ENCODE measurements at places on chromosomes 1 and 21.

- no peak for DNase-seq
Measured at GRCh38 chr1:44250068-44250781, 37.0 kb downstream of the DMAP1 start.

DNA sequence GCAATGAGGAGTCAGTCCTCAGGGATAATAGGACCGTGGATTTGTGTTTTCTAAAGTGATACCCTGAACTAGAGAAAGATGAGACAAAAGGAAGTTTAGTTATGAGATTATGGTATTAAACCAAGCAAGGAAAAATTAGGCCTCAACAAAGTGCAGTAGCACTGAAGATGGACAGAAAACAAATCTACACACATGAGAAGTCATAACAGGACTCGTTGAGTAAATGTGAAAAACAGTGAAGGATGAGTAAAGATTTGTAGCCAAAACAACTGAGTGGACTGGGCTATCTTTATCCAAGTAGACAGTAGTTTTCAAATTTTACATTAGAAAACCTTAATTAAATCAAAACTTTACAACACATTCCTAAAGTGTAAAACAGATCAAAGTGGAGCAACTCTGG is 15.0 kb downstream of the EPRS1 start:
- DNase-seq: no peak

GRCh38 chr1:32361674-32362473 is 411 bp downstream of the FAM229A start:
- peak; percentile 16 for DNase-seq

- no peak for DNase-seq
Measured at GRCh38 chr1:18644973-18645746, 14.5 kb downstream of the PAX7 start.

- peak; percentile 70 for DNase-seq
Measured at GRCh38 chr1:15684042-15684461, at the start of gene PLEKHM2. Gene PLEKHM2, plus strand, starts transcription at chr1:15684320. Its CDS starts 239 bp downstream, at chr1:15684559.

DNA sequence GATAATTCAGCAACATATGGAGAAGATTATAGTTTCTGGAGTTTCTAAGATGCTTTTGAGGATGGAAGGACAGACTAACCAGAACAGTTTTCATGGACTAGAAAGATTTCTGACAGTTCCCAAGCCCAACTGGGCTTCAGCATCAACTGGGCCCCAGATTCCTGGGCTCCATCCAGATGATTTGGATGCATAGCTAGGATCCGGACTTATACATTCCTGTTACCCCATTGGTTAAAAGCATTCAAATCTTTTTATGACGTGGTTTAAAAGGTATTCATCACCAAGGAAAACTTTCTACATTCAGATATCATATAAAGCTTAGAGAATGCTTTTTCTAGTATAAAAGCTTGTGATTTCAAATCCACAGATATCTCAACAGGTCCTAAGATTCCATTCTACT is 29.7 kb downstream of the TSHB start:
- DNase-seq: no peak

DNA sequence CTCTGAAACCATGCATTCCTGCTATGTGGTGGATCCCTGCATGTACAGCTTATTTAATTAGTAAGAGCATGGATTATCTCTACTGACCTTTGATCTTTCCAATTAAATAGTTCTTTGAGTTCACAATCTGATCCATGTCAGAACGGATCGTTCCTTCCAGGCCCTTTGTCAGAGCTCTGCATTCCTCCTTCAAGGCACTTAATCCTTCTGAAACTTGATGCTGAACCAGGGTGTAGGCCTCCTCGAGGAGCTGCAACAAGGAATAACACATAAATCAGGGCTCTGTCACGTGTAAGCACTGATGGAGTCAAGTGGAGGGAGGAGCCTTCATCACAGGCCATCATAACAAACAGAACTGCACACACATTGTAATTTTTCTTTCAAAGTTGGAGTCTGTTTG is 68.4 kb upstream of the EDEM3 start:
- DNase-seq: no peak

DNA sequence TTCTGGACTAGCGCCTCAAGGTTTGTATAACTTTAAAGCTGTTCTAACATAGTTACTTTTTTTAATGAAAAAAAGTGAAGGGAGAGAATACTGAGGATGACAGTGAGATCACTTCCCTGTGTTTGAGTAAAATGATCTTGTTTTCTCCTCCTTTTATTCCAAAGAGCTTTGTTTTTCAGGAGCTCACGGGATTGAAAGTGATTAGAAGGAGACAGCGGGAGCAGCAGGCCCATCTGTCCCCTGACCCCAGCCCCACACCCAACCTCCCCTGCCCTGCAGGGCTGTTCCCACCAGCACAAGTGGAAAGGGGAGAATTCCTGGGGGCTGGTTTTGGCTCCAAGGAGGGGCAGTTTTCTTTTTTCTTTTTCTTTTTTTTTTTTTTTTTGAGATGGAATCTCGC is 2.1 kb upstream of the DNMT3L start:
- DNase-seq: no peak

GRCh38 chr21:16309250-16309971 is 579.6 kb downstream of the USP25 start:
- DNase-seq: no peak

DNA sequence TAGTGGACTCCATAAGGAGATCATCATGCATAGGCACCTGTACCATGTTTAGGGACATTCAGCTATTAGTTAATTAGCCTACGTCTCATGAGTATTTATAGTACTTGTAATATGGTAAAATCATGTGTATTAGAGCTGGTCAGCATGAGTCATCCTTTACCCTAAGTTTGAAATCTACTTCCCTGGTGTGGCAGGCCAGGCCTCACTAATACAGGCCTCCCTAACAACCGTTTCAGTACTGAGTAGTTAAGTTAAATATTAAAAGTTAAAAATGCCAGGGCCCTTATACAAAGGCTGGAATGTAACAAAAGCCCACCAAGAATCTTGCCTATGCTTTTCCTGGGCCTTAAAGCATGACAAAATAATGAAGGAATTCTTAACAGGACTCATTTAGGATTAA is 356.3 kb upstream of the DPYD start:
- DNase-seq: no peak

GRCh38 chr1:230415405-230416132 is 10.6 kb downstream of the PGBD5 start:
- no peak for DNase-seq

DNA sequence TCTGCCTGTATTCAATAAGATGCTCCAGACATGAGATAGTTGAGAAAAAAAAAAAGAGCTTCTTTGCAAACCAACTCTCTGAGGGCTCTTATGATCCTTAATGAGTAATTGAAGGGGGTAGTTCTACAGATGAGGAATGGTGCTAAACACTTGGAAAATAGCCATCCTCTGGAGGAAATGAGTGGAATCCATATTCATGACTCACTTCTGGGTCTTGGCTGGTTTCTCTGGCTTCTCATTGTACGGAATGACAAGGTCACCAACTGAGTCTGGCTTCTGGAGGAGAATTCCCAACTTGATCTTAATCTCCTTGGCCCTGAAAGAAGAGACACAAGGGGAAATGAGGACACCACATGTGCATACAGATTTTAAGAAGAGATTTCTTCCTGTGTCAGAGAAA is 34.7 kb downstream of the RGS5 start:
- DNase-seq: no peak

- no peak for DNase-seq
Measured at GRCh38 chr1:179794669-179795068, 51.6 kb downstream of the FAM163A start.

DNA sequence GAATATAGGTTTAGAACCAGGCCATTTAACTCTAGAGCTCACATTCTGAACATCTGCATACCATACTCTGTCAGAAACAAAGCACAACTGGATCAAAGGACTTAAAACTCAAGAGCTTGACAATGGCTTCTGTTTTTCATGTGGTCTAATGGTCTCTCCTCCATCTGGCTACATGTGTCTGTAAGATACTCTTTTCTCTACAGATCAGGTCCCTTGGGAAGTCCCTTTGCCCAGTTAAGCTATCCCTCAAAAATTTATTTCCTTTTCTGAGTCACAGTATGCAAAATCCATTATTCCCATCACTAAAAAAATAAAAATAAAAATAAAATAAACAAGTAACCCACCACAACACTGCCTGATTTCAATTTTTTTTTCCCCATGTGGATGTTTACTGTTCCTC is 357.0 kb upstream of the PRMT6 start:
- no peak for DNase-seq

DNA sequence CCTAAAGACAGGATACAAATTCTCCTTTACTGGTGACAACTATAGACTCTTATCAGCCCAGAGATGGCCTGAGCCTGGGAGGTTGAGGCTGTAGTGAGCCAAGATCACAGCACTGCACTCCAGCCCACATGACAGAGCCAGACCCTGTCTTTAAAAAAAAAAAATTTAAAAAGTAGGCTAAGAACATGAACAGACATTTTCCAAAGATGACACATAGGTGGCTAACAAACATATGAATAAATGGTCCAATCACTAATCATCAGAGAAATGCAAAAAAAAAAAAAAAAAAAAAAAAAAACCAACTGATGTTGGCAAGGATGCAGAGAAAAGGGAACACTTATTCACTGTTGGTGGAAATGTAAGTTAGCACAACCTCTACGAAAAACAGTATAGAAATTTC is 65.0 kb downstream of the TOR3A start:
- no peak for DNase-seq

GRCh38 chr1:116667575-116668105 is at the start of gene IGSF3:
Gene IGSF3, minus strand, starts transcription at chr1:116667733. Its CDS starts 1,407 bp downstream, at chr1:116666326.
- DNase-seq: peak; percentile 41

- no peak for DNase-seq
Measured at GRCh38 chr1:173488001-173488400, 10.9 kb downstream of the PRDX6 start.

GRCh38 chr1:42422737-42423136 is 33.1 kb downstream of the ZMYND12 start:
- DNase-seq: no peak
